ENCODE measurements at places on chromosomes 12 and 14.

GRCh38 chr12:38886064-38886463 lies 19.3 kb downstream of the CPNE8 start:
- no peak for DNase-seq

- no peak for DNase-seq
These were observed 43.8 kb downstream of the SENP1 start for GRCh38 chr12:48061938-48062719.

GRCh38 chr14:70709726-70710382 lies 68.1 kb downstream of the TTC9 start:
- no peak for DNase-seq

- DNase-seq = peak; percentile 30
These were observed 904 bp upstream of the PAPOLA start for GRCh38 chr14:96501217-96501739.

- DNase-seq = no peak
These were observed 6.7 kb upstream of the KRT75 start for GRCh38 chr12:52440821-52441319.

- DNase-seq = no peak
These were observed 20.1 kb downstream of the NOVA1 start for GRCh38 chr14:26577711-26578110.

DNA sequence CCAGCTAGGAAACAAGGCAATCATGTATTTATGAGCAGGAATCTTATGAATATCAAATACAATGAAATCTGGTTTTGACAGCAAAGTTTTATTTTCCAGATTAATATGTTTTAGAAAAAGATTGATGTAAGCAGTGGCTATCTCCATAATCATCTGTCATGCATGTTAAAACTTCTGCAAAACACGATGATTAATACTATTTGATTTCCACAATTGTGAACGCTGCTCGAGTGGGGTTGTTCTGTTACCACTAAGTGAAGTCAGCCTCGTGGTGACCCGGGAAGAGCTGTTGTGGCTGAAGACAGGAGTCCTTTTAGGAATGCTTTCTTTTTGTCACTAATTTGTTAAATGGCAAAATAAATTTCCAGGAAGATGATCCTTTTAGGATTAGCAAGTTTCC lies 9.4 kb downstream of the CFAP251 start:
- DNase-seq = no peak

DNA sequence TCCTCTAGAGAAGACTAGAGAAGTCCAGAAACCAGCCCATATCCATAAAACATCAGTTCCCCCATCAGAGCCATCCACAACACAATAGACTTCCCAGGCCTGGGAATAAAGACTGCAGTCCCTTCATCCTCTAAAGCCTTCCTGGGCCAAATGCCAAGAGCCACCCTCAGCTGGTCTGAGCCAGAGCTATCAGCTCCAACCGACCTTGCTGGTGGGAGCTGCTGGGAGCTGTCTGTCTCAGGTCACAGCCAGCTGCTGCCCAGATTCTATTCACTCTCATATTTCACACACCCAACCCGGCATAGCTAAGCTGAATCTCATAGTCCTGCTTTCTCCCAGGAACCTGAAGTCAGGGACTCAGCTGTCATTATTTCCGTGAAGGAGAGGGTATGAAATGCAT lies 10.9 kb upstream of the TFCP2 start:
- DNase-seq = no peak

DNA sequence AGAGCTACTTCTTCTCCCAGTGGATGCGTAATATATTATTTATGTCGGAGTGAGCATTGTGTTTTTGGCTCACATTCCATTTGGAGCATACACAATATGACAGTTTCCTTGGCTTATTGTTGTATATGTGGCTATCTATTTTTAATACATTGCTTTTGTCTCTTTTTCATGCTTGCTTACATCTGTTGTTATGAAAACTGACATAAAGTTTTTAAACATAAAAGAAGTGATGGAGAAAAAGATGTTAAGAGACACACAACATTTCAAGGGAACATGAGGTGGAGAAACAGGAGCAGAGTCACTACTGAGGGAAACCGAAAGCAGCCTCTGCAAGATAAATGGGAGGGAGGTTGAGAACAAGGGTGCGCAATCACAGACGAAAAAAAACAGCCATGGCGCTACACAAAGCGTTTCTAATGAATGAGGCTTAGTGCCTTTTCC lies 228.4 kb upstream of the NPAS3 start:
- DNase-seq = no peak

DNA sequence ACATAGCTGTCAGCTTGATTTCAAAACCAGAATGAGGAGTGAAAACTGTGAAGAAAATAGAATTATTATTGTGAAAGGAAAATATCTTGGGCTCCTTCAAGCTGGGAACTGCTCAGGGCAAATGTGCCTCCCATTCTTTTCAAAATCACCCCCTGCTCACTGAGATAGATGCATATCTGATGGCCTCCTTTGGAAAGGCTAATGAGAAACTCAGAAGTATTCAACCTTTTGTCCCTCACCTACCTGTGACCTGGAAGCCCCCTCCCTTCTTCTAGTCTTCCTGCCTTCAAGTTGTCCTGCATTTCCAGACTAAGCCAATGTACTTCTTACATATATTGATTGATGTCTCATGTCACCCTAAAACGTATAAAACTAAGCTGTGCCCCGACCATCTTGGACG lies 81.1 kb upstream of the C14orf132 start:
- no peak for DNase-seq

DNA sequence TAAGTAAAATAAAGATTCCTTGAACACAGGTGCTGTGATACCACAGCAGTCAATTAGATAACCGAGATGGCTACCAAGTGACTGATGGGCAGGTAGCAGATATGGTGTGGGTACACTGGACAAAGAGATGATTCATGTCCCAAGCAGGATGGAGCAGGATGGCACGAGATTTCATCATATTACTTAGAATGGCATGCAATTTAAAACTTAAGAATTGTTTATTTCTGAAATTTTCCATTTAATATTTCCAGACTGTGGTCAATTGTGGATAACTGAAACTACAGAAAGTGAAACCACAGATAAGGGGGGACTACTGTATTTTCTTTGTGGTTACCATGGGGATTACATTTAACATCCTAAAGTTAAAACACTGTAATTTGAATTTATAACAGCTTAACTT lies 7.5 kb upstream of the ZFP36L1 start:
- no peak for DNase-seq

DNA sequence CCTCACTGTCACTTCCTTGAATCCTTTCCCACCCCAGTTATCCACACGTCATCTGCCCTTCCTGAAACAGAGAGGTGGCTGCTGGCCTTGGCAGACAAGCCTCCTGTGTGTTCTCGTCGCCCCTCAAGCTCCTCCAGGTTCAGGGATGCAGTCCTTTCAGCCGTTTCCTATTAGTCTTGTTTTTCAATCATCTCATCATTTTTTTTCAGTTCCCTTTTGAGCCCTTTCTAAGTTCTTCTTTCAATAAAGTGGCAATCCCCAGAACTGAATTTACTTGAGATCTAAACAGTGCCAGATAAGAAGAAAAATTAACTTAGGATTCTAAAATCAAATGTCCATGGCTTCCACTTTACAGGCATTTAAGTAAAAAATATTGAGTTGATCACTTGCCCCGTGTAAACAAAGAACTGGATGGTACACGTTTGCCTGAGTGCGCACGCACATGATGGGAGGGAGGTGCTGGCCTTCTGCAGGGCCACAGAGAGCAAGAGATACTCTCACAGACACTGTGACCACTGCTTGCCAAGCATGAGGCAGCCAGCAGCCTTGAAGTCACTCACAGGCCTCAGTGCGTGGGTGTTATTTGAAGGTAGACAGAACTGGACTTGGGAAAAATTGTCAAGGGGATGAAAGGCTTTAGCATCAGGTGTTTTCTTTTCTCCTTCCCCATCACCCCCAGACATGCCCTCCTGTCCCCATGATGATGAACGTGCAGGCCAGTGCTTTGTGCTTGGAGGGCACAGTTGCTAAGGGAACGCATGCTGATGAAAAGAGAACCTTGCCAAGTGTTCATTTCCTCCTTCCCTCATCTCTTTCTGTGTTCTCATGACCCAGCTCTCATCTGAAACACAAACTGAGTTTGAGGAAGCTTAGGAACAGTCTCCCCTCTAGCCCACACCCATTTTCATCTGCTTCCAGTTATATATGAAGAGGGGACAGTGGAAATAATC lies 408.3 kb downstream of the EGLN3 start:
- no peak for DNase-seq

DNA sequence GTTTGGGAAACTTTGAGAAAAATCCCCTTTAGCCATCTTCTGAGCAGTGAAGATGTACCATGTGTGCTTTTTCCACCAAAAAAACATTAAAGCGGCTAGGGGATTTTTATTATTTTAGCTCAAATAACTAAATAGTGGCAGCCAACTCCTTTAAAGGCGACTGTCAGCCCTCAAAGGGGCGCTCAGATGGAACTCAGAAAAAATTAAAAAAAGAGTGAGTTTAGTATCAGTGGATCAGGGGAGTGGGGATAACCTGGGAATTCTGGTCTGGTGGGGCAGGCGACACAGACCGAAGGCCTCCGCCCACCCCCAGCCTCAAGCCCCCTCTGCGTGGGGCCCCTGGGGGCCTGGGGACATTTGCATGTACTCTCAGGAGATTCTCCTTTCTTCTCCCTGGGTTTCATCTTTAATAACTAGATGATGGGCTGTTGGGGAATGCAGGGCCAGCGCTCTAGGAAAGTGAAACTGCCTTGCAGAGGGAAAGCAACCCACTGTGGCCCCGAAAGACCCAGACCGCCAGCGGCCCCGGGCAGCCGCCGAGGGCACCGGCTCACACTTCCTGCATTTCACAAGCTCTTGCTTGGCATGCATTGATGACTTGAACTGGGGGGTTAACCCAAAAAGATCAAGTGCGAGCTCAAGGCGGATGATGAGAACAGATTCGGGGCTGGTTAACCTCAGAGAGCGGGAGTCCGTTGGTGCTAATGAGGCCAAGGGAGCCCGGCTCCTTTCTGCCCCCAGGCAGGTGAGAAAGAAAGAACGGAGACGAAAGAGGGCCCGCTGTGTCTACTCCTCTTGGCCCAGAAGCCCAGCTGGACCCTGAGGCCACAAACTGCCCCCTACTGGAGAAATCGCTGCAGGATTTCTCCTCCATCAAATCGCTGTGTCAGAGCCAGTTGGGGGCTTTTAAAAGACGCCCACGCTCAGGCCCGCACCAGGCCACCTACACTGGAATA lies 7.3 kb upstream of the BATF start:
- DNase-seq = no peak

DNA sequence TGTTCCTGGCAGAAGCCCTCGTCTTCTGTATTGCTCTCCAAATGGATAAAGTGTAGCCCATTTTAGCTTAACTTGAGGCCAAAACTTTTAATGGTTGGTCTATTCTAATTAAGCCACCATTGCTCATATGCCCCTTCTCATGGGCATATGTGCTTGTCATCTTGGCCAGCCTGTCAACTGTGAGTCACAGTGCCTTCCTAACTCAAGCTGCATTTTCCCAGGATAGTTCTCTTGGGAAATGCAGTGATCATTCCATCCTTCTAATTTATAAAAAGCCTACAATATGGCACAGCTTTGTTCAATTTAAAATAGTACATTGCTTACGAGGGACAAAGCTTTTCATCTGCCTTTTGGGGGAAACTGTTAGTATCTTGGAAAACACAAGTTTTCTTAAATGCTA lies 6.6 kb downstream of the PTHLH start:
- no peak for DNase-seq

DNA sequence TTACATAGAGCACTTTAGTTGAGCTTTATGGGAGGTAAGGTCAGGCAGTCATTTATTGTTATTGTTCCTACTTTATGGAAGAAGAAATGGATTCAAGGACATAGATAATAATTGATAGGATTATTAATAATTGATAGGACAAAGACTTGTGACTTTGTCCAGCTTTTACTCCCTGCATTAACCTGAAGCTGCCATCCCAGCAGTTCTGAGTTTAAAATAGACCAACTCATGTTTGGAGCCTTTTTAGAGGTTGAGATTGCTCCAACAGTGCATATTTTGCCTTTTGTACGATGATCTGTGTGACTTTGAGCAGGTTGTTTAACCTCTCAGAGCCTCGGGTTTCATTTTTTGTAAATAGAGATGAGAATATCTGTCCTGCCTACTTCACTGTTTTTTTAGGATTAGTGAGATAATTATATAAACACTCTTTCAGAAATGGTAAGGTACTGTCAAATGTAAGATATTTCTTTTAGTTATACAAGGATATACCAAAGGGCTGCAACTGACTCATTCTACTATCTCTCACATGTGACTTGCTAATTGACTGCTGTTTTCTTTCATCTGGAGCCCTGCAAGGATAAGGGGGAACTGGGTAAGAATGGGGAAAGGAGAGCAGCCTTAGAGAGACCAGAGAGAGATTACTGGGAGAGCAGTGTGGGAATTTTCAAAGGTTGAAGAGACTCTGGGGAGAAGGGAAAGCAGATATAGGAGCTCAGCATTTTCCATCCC lies 15.3 kb downstream of the WDR20 start:
- no peak for DNase-seq

GRCh38 chr14:98130691-98131090 lies 1141.3 kb downstream of the BCL11B start:
- no peak for DNase-seq

DNA sequence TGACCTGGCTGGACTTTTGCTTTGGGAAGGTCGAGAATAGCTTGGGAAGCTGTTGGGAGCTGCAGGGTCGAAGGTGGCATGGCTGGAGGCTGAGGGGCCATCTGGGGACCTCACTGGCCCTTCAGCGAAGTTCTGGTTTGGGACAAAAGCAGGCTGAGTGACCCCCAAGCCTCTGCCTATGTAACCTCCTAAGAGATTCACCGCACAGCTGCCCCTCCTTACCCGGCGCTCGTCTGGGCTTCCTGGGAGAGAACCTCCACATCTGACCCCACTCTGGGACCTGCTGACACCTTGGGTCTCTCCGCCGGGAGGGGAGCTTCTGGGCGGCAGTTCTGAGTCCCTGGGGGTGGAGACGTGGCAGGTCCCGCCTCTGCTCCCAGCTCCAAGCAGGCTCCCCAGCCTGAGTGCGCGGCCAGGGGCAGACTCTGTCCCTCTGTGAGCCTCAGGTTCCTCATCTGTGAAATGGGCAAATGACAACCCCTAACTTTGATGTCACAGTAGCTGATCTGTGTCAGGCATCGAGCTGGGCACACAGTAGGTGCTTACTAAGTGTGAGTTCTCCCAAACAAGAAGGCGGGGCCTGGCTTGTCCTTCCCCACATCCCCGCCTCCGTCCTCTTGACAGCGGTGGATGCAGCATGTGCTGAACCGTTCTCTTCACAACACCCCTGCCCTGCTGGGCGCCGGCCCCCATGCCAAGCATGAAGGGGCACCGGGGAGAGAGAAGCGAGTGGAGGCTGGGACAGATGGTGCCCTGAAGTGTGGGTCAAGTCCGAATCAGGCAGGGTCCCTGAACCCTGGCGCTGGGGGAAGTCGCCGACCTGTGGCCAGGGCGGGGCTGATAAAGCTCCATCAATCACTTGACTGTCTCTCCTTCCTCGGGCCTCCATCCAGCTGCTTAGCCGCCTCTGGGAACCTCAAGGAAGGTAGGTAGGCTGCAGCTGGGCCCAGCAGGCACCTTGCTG lies 3.8 kb downstream of the EXOC3L4 start:
- DNase-seq = no peak

GRCh38 chr12:93297536-93297935 lies 80.2 kb upstream of the NUDT4 start:
- DNase-seq = no peak

DNA sequence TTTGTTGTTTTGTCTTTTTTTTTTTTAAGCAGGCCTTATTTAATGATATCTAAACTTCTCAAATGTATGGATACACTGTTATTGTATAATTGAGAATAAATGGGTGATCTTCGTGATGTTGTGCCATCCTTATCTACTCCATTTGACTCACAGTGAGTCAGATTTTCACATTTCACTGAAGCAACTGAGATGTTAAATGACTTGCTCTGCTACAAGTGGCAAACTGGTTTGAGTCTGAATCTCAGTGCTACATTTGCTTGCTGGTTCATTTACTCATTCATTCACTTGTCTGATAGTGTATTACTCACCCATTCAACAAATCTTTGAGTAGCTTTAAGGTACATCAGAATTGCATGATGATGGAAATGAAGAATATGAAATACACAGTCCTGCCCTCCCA lies 2.6 kb downstream of the KIAA0586 start:
- DNase-seq = no peak
